Dorsolateral prefrontal cortex (tissue), 122 donors: ENCODE measurements at places on chromosomes 6 and 20.

DNA sequence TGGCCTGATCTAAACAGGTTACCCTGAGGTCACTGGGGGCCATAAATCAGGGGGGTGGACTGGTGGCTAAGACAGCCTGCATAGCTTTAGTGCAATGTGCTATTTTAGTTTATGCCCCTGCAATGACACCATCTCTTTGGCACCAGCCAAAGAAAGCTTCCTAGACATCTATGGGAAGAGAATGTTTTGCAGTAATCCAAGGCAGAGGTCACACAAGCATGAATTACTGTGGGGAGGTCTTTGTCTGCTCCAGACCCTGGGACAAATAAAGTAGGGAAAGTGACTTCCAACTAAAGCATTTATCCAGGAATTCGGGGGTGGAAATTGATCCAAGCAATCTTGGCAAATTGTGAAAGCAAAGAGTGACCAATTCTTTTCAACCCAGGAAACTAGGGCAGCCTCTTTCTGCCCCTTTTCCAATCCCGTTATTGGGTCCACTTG lies 5.3 kb downstream of the RIPOR2 start:
- no peak for DNase-seq

- DNase-seq: no peak
Observed at GRCh38 chr20:57056651-57057050, 209.8 kb downstream of the BMP7 start.

- no peak for DNase-seq
Observed at GRCh38 chr6:76885861-76886301, 577.4 kb downstream of the HTR1B start.

DNA sequence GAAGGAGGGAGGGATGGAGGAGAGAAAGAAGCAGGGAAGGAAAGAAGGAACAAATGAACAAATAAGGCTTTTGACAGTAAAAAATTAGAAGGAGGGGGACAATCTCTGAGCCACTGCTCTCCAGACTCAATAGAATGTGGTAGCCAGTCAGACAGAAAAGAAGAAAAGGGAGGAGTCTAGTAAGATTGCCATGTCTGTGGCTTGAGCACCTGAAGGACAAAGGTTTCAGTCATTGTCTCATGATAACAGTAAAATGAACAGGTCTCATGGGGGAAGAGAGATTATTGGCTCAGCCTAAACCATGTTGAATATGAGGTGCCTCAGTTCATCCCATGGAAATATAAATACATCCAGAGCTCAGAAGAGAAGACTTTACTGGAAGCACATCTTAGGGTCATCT lies 14.0 kb upstream of the LOC128125822 start:
- DNase-seq: no peak

- DNase-seq: no peak
Observed at GRCh38 chr6:35362200-35362599, 19.8 kb downstream of the PPARD start.

DNA sequence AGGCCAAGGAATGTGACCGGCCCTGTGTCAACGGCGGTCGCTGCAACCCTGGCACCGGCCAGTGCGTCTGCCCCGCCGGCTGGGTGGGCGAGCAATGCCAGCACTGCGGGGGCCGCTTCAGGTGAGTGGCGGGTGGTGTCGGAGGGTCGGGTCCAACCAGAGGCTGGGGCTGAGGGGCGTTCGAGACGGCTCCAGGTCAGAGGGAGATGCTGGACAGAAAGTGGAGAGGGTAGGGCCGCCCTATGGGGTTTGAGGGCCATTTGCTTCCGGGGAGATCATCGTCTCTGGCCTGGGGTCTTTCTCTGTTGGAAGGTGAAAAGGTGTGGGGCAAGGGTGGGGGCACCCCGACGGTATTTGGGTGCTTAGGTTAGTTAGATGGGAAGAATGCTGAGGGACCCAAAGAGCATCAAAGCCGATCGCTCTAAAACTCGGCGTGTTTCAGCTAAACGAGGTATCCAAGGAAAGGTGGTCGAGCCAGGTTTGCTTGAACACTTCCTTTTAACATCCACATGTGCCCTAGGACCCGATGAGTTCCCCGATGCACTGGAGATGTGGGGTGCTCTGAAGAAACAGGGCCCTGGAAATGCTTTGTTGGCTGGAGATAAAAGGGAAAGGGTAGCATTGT lies 691 bp downstream of the ATRN start:
- no peak for DNase-seq

GRCh38 chr6:20647585-20647984 lies 113.3 kb downstream of the CDKAL1 start:
- no peak for DNase-seq

DNA sequence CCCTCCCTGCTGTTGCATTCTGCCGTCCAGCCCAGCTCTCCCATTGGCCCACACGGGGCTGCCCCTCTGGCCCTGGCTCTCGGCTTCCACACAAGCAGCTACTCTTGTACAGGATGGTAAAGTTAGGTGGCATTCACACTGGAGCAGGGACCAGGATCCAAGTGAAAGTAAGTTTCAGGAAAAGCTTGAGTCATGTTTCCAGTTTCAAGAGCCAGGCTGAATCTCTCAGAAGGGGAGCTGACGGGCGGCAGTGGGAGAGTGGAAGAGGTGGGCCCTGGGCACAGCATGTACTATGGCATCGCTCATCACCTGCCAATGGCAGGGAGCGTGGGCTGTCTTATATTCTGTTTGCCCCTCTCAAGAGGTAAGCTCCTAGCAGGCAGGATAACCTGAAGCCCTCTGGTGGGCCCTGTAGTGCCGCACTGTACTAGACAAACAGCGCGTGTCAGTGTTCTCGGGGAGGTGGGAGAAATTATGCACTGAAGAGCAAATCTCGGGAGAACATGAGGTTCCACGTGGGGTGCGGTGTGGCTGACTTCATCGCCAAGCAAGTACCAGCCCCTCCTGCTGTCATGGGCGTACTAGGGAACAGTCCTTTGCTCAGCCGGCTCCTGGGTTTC lies 241.5 kb downstream of the NRN1 start:
- peak; percentile 65 for DNase-seq

DNA sequence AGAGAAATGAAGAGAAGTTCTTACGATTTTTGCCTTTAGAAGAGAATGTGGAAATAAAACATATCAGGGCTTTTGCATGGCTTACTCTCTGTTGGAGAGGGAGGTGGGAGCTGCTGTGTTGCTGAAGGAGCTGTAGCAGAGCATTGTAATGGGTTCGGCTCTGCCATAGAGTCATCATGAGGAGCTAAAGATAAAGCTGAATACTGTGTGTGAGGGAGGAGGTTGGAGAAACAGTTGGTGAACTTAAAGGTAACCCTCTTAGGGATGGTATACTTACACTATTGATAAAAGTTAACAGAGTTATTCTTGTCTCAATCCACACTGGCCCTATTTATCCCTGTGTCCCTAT lies 34.8 kb downstream of the CTNNBL1 start:
- DNase-seq: no peak

DNA sequence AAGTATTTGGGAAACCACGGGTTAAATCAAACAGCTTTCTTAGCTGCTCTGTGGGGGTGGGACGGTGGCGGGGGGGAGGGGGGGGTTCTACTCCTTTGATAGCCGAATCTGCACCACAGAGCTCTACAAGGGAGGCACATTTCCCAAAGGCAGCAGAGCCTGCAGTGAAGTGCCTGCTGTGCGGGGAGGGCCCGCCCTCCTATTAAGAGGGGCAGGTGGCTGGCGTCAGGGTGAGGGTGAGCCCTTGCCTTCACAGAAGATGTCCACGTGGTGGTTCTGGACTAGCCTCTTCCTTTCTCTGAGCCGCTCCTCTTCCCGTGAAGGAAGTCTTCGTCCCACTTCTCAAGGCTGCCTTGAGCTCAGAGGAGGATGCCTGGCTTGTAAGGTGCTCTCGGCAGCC lies 174.9 kb upstream of the THBS2 start:
- DNase-seq: no peak

DNA sequence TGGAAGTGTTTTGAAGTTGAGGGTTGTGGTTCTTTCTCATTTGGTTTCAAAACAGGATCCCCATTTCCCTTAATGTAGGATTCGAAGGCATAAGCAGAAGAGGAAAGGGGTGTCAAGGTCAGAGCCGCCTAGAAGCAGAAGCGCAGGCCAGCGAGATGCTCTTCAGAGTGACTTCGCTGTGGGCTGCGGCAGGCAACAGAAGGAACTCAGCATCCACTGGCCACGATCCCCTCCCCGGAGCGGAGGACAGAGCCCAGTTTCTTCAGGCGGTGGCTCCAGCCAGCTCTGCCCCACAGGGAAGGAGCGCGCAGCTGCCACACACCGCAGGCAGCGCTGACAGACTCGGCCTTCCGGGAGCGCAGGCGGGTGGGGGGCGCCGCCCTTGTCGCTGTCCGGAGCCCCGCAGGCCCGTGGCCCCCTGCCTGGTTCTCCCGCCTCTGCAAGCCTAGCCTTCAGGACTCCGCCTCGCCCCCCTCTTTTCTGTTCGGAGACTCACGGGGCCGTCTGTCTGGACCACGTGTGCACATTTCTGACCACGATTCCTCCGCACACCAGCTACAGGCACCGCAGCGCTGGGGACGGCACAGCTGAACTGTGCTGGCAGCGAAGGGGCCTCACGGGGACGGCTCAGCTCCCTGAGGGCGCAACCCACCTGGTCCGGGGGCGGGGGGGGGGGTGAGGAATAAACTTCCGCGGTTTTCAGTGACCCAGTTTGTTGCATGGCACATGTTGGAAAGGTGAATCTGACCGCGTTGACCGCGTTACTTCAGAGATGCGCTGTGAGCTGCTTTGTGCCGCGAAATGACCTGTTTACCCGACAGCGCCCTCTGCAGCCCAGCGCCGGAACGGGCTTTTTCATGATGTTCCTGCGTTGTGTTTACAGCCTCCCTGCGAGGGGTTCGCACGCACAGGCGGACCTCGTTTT lies 26.1 kb downstream of the TTLL2 start:
- DNase-seq: peak; percentile 66

DNA sequence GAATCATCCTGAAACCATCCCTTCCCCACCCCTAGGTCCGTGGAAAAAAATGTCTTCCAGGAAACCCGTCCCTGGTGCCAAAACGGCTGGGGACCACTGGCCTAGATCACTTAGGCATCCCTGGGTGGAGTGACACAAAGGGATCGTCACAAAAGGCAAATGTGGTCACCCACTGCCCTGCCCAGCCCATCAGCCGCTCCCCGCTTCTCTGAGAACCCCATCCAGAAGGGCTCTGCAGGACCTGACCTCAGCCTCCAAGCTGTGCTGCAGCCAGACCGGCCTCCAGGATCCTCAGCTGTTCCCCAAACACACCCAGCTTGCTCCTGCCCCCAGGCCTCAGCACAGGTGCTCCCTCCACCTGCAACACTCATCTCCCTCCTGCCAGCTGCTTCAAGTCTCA lies 61.6 kb downstream of the PREX1 start:
- DNase-seq: no peak

DNA sequence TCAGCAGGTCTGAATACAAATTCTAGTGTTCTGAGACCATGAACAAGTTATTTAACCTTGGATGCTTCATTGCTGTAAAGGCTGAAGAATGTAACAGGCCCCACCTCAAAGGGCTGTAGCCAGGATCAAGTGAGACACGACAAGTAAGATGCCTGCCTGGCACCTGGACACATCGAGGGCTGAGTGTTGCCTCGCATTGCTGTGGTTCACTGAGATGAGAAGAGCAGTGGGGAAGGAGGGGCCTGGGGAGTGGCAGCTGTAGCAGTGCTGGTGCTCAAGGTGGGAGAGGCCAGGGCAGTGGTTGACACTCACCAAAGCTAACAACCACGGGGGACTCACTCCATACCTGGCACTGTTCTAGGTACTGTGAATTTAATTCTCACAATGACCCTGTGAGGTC lies 187.8 kb downstream of the KIF16B start:
- DNase-seq: no peak

DNA sequence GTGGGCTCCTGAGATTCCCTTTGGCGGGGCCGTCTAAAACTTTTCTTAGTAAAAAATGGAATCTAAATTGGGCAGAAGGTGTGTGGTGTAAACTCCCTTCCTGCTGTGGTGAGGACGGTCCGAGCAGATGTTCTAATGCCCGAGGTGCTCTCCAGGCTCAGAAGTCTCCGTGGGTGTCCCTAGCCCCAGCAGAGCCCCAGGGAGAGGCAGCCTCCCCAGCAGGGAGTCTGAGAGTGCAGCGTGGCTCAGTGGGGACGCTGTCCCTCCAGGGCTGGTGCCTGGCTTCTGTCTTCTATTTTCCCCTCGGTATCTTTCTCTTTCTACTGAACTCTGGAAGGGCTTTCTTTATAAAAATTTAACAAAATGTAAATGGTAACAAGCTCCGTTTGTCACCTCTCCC lies 208.2 kb downstream of the SMOC2 start:
- DNase-seq: no peak

DNA sequence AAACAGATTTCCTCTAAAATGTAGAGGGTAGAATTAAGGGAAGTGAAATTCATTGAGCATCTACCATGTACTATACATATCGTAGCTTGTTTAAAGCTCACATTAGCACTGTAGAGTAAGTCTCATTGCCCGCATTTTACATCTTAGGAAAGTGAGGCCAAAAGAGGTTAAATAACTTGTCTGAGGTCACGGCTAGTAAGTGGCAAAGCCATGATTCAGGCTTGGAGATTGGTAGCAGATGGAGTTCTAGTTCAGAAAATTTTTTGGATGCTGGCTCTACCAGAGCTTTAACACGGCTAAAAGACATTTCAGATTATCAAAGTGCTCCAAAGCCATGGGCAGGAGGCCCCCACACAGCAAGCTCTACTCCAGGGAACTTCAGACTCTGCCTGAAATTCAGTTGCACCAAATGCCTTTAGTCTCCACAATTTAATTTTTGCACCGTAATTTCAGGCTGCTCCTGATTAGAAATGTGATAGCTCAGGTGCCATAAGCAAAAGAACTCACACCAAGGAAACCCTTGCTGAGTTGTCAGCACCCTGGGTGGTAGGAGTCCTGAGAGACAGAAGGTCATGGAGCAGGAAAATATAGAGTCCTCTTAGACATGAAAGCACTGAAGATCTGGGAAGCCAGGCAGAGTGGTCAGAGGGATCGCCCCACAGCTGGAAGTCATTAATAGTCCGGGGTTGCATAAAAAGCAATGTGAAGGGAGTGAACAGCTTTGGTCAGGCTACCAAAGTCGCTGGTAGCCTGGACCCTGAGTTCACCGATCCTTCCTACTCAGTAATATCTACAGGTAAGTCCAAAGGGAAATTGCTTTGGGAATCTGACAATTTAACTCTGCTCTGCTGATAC lies 55.2 kb upstream of the ASIP start:
- no peak for DNase-seq

GRCh38 chr6:75077701-75078100 lies 128.2 kb downstream of the COL12A1 start:
- no peak for DNase-seq

DNA sequence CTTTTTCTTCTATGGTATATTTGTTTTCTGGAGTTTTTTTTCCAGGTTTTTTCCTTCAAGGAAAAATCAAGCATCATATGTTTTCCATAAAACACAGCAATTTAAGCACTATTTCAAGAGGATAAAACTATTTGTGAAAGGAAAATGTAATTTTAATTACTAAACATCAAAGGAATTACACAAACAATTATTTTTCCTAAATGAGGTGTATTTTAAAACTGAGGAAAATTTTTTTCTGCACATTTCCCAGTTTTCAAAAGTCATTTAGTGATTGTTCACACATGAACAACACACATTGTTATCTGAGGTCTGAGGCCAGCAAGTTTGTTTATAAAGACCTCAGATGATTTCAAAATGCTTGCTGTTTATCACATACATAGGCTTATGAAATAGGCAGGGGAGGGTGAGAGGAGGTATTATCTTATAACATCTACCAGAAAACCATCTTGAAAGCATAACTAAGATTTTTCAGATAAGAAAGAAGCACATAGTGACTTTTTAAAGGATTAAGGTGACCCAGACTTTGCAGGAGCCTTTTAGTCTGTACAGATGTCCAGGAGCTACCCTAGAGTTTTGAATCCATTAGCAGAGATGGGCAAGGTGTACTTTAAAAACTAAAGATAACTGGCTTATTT lies 381.6 kb downstream of the GJA1 start:
- DNase-seq: no peak
